Thoracic aorta (tissue), 2 donors: ENCODE measurements at places on chromosomes 4 and X.

DNA sequence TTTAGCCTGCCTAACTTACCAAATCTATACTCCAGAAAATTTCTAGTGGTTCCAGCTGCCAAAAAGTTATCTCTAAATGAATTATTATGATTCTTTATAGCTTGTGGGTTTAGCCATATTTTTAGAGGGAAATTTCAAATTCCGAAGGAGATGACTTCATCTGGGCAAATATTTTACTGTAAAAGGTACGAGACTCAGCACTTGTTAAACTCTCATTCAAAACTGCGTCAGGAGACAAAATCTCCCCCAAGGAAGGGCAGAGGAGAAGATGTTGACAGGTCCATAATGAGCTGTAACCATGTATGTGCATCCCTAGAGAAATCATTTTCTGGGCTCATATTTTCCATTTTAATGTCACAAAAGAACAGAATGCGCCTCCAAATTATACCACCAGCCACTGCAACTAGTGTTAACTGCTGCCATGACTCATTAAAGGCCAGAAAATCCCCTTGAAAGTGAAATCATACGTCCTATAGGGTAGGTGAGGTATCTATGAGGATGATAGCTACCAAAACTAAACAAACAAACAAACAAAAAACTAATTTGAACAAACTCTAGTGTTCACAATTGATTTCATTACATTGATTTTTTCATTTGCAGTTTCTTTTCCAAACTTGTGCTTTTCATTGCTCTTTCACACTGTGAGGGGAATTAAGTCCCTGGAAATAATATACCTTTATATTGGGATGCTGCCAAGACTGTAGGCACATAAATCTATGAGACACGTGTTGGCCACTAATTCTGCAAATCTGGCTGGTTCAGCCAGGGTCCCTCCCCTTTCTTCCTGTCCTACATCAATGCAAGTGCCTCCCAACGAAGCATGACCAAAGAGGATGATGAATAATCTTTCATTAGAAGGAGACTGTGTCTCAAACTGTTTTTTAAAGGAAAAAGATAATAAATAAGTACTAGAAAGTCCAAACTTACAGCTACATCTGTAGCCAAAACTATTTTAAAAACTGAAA, 85.8 kb downstream of the ARHGAP6 start:
- no peak for DNase-seq

- no peak for DNase-seq
These were observed 133.1 kb downstream of the CORIN start for GRCh38 chr4:47704693-47705325.

DNA sequence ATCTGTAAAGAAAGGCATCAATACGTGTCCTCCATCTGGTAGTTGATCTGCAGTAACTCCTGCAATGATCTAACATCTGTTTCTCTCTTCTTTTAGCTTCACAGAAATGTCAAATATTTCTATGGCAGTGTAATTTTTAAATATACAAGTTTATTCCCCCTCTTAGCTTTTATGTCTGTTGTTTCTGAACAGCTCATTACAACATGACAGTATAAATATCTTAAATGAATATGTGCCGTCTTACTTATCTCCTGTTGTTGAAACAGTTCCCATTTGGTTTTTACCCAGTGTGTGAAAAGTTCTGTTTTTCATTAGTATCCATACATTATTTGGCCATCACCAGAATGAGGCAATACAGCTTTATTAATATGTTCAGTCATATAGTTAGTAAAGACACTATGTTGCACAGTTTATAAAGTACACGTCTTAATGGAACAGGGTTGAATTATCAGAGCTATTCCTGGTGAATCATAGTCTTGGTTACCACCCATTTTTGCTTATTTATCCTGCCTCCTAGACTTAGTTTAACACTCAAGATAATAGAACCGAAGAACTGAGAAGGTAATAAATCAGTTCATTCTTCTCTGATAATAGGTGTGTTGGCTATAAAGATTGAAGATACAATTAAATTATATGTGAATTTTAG, 321.6 kb downstream of the TENM3 start:
- no peak for DNase-seq

- no peak for DNase-seq
These were observed 1.3 kb upstream of the FHIP1A start for GRCh38 chr4:151407466-151408379.

GRCh38 chrX:119190831-119191230, 45.3 kb upstream of the PGRMC1 start:
- no peak for DNase-seq

GRCh38 chr4:23234018-23234417, 541.3 kb downstream of the GBA3 start:
- DNase-seq = no peak

DNA sequence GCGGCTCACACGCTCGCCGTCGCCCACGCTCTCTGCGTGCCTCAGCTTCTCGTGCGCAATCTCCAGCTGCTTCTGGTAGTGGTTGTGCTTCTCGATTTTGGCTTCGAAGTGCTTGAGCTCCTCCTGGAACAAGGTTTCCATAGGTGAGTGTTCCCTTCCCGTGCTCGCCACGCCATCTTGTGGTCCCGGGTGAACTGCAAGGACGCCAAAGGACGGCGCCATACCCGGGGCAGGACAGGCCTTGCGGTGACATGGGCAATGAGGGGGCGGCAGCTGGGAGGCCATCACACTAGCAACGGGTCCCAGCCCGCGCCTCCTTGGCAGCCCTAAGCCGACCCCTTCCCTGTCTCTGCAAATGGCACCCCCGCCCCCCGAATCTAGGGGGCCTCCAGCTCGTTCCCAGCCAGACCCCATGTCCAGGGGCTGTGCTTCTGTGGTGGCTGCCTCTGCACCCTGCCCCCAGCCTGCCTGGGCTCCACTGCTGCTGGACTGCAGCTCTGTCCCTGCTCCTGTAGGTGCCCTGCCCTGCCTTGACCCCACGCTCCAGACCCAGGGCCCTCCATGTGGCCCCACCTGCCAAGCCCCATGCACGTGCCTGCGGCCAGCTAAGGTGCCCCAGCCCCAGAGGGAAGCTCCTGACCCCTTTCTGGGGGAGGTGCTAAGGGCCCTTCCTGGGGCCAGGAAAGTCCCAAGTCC, 17.3 kb downstream of the LRPAP1 start:
- no peak for DNase-seq

- no peak for DNase-seq
These were observed 8.6 kb upstream of the TKTL2 start for GRCh38 chr4:163482190-163482589.

GRCh38 chr4:113004655-113005054, 44.8 kb upstream of the ANK2 start:
- no peak for DNase-seq

GRCh38 chr4:71195924-71196323, 142.9 kb upstream of the SLC4A4 start:
- no peak for DNase-seq

- peak; percentile 57 for DNase-seq
These were observed 48.5 kb downstream of the PRPS1 start for GRCh38 chrX:107676559-107677378.

- DNase-seq = no peak
These were observed 133.7 kb upstream of the NDP start for GRCh38 chrX:44106864-44107263.

DNA sequence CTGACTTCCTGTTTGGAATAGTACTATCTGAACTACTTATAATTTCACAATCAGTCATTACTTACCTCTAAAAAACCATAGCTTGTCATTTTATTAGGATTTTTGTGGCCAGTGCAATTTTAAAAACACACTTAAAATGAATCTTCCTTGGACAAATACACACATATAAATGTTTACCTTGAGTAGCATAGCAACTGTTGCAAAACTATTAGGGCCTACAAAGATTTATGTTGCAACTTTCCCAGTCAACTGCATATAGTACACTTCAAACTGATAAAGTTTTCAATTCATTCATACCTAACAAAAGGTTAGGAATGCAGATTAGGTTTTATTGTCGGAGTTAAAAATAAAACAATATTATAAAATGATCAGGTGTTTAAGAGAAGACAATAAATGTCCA, 193.0 kb downstream of the PDGFC start:
- no peak for DNase-seq

DNA sequence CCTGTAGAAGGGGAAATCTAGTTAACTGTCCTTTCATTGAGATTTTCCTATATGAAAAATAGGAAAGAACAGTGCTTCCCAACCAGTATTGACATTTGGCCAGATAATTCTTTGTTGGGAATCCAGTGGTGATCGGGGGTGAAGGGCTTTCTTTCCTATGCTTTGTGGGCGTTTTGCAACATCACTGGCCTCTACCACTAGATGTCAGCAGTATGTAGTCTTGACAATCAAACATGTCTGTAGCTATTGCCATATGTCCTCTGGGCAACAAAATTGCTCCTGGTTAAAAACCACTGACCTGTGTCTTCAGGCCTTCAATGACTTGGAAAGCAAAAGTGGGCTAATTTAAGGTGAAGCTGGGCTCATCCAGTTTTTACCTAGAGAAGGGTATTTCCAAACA, 658.5 kb downstream of the DACH2 start:
- DNase-seq = no peak

DNA sequence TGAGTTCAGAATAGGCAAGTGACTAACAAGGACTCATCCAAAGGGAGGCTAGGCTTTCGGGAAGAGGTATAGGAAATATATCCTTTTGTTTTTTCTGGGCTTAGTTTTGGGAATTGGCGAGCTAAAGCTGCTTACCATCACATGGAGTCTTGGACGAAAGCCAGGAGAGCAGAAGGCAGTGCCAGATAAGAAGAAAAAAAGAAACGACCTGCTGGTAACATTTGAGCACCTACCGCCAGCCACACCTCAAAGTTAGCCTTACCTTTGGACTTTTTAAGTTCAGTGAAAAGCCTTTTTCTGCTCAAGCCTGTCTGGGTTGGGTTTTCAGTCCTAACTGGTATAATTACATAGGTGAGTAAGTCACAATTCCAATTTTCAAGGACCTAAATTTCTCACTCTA, 85.1 kb upstream of the LCORL start:
- DNase-seq = no peak

- DNase-seq = no peak
These were observed 14.9 kb upstream of the PIM2 start for GRCh38 chrX:48933757-48934156.

DNA sequence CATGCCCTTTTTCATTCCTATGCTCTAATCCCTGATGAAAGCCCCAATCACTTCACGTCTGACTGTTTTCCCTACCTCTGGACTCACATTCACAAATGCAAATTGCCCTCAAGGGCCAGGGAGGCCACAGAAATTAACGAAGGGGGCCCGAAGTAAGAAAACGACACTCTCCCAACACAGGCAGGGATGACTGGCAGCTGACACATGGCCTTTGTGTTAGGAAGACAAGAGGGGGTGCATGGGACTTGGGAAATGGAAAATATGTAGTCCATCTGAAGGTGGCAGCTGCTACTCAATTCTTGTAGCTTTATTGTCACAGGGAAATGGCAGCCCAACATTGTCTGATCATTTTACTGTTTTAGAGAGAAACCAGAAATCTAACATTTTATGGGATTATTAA, 12.3 kb upstream of the SPARCL1 start:
- DNase-seq = no peak

DNA sequence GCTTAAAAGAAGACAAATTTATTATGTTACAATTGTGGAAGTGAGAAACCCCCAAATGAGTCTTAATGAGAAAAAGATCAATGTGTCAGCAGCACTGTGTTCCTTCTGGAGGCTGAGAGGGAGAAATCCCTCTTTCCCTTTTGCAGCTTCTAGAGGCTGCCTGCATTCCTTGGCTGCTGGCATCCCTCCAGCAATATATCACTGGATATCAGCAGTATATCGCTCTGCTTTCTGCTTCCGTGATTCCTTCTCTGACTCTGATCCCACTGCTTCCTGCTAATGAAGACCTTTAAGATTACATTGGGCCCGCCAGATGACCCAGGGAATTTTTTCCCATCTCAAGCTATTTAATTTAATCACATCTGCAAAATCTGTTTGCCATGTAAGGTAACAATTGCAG, 1008.0 kb downstream of the RAPGEF2 start:
- DNase-seq = no peak

DNA sequence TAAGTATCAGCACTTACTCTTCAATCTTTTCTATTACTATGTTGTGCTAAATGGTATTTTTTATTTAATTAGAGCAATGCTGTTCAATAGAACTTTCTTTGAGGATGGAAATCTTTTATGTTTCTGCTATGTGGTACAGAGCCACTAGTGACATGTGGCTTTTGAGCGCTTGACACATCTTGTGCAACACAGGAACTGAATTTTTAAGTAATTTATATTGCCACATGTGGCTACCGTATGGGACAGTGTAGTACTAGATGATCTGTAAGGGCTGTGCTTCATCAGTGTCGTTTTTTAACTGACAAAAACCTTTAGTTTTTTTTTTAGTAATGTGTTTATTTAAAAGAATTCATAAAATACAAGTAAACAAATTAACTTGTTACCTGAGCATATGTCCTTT, 22.4 kb downstream of the HPRT1 start:
- DNase-seq = no peak

DNA sequence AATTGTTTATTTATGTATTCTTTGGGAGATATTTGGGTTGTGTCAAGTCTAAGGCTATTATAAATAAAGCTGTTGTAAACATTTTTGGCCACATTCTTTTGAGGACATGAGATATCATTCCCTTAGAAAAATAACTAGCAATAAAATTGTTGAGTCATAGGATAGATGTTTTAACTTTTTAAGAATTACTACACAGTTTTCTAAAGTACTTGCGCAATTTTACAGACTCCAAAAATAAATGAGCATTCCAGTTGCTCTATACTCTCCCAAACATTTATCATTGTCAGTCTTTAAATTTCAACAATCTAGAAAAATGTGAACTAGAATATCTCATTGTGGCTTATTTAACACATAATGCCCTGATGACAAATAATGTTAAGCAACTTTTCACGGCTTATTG, 189.1 kb upstream of the ADGRL3 start:
- DNase-seq = no peak

- no peak for DNase-seq
These were observed 527.7 kb upstream of the CXorf51A start for GRCh38 chrX:147342197-147342596.

GRCh38 chr4:142091085-142091513, 454.7 kb downstream of the IL15 start:
- DNase-seq = peak; percentile 8

DNA sequence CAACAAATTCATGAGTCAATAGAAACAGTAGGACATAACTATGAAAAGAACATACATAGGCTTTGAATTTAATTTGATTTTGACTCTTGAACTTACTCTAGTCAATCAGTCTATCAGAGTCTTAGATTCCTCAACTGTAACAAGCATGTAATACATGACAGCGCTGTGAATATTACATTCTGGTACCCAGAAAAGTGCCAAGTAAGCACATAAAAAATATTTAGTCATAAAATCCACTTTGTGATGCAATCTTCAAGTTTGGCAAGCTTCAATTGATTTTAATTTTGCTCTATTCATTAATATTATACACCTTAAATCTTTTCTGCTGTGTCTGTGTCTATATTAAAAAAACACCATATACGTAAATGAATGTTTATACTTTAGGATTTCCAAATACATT, 483.3 kb downstream of the PRR32 start:
- no peak for DNase-seq
